ENCODE measurements at places on chromosomes 7 and 10.
A peak's percentile ranks its signal among the peaks of the same experiment; 100 is the strongest.

GRCh38 chr7:91299952-91300775, 35.9 kb downstream of the FZD1 start:
- no peak for DNase-seq

GRCh38 chr10:70603449-70603801, 884 bp upstream of the PRF1 start:
- no peak for DNase-seq

GRCh38 chr7:136971776-136972175, 103.3 kb downstream of the CHRM2 start:
- no peak for DNase-seq

GRCh38 chr10:102578782-102579181, 65.5 kb upstream of the TRIM8 start:
- DNase-seq: no peak

DNA sequence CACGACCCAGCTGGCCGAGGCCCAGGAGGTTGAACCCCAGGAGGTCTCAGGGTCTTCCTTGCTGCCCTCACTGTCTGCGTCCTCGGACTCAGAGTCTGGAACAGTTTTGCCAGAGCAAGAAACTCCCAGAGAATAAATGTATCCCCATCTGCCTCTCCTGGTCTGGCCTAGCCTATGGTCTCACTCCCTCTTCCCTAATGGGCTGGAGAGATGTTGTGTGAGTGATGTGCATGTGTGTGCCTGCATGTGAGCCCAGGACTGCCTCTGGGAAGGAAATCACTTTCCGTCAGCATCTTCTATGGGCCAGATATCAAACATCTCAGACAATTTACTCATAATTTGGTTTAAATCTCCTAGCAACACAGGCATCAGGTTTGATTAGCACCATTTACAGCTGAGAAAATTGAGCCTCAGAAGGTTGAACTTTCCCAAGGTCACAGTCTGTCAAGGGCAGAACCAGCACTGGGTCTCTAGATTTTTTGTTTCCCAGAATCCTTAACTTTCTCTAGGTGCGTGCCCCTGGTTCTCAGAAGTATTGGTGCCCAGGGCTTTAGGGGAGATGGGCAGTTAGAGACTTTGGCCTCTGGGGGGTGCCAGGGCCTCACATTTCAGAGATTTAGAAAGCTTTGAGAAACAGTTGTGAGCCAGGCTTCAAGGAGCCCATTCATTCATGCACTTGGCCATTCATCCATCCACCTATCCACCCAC, 4.9 kb downstream of the TMEM270 start:
- peak; percentile 59 for DNase-seq

- DNase-seq: no peak
Measured at GRCh38 chr7:30201921-30202320, 67.1 kb downstream of the MTURN start.

DNA sequence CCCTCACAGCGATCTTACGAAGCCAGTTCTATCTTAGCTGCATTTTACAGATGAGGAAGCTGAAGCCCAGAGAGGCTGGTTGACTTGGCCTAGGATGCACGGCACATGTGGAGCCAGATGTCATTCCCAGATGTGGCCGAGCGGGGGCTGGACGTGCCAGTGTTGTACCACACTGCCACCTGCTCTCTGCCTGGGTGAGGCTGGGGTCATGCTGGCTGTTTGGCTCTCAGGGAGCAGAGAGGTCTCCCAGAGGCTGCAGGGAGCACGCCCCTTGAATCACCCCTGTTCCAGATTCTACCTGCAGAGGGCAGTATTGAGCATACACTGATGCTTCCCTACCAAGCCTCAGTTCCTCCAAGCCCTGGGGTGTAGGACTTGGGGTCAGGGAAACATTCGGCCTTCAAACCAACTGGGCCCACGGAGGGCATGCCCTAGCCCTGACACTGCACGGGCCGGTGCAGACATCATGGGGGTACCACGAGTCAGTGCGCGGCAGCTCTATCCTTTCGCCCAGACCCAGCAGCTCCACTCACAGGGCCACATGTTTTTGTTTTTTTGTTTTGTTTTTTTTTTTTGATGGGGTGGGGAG, 3.8 kb upstream of the GTF2IRD1 start:
- peak; percentile 40 for DNase-seq

GRCh38 chr10:71605263-71605962, 114.2 kb downstream of the C10orf105 start:
- DNase-seq: peak; percentile 33

DNA sequence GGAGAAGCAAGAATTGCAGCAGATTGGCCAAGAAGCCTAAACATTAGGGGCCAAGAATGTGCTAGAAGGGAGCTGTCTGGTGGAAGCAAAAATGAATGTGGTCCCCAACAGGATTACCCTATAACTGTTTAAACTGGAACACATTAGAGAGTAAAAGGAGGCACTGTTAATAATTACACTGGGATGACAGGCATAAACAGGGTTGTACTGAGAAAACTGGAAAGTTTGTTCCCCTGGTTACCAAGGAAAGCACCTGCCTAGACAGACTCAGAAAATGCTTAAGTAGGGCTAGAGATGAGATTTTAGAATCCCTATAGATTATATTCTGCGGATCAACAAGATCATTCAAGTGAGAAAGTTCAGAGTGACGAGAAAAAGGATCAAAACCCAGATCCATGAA, 100.8 kb downstream of the CTTNBP2 start:
- no peak for DNase-seq

GRCh38 chr7:128767475-128768110, 8.0 kb downstream of the OPN1SW start:
- DNase-seq: no peak

GRCh38 chr7:75716992-75717626, 21.6 kb downstream of the HIP1 start:
- DNase-seq: peak; percentile 42

DNA sequence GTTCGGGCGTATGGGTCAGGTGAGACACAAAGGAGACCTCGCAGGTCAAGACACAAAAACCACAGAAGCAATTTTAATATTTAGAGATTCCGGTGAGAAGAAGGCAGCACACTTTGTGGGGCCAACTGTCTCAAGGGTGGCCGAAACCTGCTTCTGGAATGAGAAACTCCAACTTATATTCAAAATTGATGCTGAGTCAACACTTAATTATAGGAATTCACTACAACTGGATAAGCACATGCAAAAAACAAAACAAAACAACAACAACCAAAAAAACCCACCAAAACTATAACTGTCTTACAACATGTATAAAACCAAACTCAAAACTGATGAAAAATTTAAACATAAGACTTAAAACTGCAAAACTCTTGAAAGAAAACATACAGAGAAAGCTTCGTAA, 593.3 kb downstream of the POM121L12 start:
- no peak for DNase-seq

DNA sequence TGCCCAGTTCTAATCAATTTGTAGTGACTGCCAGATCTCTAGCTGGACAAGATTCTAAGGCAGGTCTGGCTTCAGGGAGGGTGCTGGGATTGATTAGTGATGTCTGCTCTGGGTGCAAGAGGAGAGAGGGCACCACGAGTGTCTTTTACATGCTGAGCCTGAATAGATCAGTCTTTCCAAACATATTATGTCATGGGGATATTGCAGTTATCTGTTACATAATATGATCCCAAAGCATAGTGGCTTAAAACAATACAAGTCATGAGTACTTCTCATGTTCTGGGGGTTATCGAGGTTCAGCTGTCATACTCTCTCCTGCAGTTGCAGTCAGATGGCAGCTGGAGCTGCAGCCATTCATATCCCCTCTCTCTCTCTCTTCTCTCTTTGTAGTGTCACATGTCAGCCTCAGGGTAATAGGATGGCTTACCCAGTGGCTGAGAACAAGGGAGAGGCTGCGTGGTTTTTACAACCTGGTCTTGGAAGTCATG, 26.0 kb downstream of the SLC29A3 start:
- no peak for DNase-seq

DNA sequence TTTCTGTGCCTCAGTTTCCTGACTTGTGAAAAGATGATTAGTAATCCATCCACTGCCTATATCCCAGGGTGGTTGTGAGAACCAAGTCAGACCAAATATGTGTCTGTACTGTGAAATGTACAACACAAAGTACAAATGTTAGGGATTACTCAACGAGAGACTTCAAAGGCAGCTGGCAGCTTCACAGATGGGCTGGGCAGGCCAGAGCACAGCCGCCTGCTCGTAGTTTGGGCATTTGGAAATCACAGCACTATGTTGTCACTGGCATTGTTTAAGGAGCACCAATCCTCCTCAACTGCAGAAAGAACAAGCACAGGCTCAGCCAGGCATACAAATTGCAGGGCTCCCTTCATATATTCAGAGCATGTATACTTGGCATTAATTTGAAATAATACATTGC, 64.5 kb upstream of the C10orf90 start:
- DNase-seq: no peak

DNA sequence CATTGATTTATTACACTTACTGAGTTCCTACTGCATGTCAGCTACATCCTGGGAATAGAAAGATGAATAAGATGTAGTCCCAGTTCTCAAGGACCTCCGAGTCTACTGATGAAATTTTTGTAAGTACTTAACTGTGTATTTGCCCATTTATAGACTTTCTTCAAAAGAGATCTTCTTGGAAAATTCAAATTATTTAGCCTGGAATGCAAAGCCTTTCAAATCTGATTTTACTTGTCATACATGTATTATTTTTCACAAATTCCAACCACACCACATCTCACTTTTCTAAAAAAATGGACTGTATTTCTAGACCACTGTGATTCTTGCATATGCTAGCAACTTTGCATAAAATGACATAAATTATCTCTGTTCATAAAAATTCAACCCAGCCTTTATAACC, 581.3 kb downstream of the ATRNL1 start:
- DNase-seq: no peak

GRCh38 chr10:34670081-34670480, 145.0 kb downstream of the PARD3 start:
- DNase-seq: no peak

GRCh38 chr7:130363026-130363847, 17.1 kb upstream of the CPA1 start:
- DNase-seq: peak; percentile 95

DNA sequence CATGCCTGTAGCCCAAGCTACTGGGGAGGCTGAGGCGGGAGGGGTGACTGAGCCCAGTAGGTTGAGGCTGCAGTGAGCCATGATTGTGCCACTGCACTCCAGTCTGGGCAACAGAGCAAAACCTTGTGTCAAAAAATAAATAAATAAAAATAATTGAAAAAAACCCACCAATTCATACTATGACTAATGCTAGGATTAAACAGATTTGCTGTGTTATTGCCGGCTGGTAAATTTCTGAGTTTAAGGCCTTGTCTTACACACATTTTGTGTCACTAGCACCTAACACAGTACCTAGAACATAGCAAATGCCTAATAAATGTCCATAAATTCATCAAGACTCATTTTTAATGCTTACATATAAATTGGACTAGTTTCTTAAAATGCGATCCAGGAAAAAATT, 8.7 kb downstream of the ESYT2 start:
- DNase-seq: no peak

DNA sequence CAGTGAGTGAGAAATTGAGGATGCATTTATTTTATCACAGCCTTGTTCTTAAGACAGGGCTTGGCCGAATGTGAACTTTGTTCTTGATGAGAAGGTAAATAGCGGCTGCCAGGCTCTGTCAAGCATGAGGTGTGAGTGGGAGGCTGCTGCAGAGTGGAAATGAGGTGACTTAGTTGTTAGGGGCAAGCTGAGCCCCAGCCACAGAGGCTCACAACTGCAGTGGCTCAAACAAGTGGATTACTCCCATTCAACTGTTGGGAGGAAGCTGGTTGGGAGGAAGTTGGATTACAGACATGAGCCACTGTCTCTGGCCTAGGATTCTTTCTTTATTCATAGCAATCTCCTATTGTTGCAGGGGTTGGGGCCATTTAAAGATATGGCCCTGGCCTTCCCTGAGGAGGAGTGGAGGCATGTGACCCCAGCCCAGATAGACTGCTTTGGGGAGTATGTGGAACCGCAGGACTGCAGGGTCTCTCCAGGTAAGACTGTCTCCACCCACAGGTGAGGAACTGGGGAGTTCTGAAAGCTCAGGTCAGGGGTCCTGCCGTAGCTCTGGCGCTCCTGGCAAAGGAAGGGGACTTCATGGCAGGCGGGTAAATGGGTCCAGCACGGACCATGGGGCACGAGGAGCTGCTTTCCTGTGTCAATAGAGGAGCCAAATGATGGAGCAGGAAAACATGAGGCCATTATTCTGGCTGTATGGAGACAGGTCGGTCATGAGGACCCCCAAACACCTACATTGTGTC, 7.1 kb downstream of the ZSCAN25 start:
- DNase-seq: no peak

GRCh38 chr10:133254421-133255120, 16.9 kb downstream of the VENTX start:
- DNase-seq: no peak

DNA sequence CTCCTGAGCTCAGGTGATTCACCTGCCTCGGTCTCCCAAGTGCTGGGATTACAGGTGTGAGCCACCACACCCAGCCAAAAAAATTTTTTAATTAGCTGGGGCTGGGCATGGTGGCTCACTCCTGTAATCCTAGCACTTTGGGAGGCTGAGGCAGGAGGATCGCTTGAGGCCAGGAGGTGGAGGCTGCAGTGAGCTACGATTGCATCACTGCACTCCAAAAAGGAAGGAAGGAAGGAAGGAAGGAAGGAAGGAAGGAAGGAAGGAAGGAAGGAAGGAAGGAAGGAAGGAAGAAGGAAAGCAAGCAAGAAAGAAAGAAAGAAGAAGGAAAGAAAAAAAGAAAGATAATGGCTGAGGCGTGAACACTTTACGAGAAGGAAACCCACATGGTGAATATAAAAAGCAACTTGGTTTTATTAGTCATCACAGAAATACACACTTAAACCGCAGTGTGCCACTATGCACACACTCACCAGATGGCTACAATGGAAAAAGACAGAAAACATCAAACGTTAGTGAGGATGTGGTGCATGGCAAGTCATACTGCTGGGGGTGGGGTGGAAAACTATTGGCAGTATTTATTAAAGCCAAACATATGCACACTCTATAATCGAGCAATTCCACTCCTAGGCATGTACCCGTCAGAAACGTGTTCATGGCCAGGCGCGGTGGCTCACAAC, 4.4 kb upstream of the CCL26 start:
- peak; percentile 62 for DNase-seq

DNA sequence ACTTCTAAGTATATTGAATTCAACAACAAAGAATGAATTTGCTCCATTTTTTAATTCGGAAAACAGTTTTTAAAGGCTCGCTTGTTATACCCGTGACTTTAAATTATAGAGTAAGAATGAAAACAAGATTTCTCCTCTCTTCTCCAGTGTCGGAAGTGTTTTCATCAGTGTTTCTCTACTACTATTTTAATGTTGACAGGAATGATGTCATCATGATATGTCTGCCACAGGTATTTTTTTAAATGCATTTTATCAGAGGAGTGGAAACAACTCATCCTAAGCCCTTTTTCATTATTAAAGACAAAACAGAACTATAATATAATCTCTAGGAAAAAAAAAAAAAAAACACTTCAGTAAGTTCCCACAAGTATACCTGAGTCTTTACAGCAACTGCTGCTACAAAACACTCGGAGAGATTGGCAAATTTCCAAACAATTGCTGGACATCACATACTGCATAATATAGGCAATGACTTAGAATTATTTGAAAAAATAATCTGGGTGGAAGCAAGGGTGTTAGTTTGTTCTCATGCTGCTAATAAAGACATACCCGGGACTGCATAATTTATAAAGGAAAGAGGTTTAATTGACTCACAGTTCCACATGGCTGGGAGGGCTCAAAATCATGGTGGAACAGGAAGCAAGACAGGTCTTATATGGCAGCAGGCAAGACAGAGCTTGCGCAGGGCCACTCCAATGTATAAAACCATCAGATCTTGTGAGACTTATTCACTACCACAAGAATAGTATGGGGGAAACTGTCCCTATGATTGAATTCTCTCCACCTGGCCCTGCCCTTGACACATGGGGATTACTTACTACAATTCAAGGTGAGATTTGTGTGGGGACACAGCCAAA, 4.8 kb upstream of the RNF32 start:
- no peak for DNase-seq
